Central memory CD8-positive, alpha-beta T cell (primary cell): ENCODE measurements at places on chromosomes 1 and 21.

DNA sequence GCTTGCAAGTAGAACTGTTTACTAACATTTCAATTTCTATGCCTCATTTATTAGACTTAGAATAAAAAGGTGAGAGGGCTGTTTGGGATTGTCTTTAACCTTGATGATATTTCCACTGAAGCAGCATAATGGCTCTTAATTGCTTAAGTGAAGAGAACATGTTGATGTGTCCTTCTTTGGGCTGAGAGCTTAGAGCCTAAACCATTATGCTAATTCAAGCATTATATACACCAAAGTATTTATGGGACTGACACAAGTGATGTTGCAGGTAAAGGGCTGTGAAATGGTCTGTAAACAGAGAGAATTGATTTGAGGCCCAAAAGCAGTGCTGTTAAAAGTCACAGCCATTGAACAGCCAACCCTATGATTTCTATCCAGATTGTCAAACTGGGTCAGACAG lies 113.9 kb downstream of the ATG4C start:
- DNase-seq: no peak

GRCh38 chr1:210900820-210901219 lies 233.1 kb downstream of the KCNH1 start:
- DNase-seq: no peak

DNA sequence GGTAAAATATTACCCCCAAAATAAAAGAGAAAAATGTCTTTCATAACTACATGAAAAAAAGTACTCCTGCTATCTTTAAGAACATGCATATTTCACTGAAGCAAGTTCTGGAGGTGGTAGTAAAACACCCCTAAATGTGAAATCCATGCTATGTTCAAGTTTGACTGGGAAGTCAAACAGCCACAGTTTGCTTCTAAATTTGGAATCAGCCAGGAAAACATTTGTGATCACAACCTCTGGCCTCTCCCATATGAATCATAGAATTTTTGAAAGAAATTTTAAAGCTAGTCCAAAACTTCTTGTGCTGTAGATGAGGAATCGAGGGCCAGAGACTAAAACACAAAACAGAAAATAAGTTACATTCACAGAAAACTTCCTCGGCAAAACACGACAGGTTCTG lies 6.6 kb downstream of the SORT1 start:
- DNase-seq: no peak

DNA sequence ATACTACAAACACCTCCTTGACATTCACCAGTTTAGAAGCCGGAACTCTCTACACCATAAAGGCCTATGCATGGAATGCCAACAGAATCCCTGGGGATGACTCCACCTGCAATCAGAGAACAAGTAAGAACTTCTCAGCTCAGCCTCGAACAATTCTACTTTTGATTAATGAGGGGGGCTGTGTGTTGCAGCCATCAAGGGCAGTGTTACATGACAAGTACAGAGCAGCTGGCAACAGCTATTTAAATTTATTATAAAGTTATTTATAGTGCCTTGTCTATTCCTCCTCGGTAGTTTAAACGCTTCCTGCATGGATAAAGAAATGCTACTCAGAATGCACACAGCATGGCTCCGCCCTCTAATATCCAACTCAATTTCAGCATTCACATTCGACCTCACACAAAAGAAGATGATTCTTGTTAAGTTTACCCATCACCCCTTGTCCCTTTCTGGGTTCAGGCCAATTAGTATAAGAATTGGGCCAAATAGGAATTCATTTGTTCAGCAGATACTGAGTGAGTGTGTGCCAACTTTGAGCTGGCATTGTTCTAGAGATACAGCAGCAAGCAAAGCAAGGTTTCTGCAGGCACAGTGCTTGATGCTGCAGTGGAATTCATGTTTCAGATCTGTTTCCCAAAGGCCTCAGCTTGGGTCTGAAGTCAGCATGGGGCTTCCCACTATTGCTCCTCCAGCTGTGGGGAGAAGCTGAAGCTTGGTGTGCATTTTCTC lies 6.4 kb downstream of the FNDC7 start:
- DNase-seq: no peak

DNA sequence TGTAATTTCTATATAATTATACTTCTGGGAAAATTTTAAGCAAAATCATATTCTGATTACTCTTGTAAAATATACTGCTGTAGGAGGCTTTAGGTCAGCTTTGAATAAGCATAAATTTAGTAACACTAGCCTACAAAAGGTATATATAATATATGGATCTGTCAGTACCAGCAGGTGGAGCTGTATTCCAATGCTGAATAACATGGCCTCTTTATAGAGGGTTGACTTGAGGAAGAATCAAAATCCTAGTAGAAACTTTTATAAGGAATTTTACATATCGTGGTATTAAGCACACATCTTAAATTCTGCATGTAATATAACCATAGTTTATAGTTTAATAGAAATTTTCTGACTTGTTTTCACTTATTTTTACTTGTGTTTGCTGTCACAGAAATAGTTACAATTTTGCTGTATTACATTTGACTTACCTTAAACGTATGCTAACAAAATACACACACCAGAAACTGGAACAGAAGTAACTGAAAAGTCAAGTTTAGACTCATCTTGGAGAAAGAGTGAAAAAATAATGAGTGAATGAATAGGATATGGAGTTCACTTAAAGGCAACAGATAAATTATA lies 79.3 kb downstream of the HMCN1 start:
- no peak for DNase-seq

DNA sequence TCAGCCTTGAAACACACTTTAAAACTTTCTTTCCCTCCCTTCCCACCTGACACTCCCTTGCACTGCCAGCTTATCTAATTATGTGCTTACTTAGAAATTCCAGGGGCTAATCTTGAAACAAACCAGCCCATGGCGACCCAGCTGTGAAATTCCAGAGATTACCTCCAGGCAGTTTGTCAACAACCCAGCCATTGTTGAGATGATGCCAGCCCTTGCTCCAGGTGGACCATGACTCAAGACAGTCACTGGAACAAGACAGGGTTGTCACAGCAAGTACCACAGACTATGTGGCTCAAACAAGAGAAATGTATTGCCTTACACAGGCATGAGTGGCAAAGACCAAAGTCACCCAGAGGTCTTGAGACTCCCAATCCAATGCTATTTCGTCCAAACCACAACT lies 7.9 kb downstream of the FYB2 start:
- DNase-seq: no peak

DNA sequence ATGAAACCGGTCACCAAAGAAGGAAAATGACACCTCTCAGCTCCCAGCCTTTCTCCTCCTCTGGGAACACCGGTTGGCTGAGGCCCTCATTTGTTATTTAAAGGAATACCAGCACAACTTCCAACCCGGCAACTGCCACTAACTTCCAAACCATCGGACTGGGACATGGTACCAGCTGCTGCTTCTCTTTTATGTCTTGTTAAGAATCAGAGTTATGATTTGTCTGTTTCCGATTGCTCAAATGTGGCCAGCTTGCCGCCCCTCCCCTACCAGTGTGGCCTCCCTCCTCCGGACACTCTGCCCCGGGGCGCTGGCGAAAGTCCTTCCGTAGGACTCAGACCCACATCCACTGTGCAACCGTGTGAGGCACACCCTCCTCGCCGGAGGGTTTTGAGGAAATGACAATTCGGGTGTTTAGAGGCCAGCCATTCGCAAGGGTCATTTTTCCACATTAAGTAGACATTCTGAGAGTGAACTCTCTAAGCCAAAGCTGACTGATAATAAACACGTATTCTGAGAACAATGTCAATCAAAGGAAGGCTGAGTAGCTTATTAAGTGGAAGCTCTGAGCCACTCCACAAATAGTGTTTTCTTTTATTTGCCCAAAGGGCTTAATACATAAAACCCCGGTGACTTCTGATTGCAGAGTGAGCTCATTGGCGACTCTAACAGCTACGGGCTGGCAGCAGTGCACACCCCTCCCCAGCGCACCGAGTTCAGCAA lies 5.5 kb downstream of the RIPK4 start:
- no peak for DNase-seq
